ENCODE measurements at places on chromosomes 7 and 10.

DNA sequence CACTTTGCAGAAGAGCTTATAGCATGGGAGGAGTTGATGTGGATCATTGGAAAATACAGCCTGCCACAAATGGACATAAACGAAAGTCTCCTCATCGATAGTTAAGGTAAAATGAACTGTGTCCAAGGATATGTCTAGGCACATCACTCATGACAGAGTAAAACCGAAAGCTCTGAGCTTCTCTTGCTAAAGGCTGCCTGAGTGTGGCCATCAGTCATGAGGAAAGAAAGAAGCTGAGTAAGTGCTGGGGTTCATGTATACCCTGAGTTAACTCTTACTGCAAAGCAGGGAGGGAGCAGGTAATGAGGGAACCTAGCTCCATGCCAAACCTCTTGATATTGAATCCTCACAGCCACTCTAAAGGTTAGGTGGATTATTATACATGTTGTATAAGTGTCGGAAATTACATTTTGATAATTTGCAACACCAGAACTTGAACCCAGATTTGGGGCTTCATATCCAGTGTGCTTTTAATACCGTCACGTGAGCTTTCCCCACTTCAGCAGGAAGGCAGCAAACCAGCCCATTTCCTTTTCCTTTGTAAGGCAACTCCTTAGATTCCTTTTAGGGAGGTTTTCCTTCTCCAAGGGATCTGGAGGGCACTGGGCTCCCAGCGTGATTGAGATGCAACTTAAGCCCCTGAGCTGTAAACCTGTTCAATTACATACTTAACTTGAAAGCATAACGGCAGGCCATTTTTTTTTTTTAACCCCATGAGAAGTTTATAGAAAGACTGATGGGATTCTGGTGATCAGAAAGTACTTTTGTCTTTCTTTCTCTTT lies 215.0 kb downstream of the PHF14 start:
- DNase-seq: no peak

- DNase-seq: no peak
Observed at GRCh38 chr7:143259765-143260164, 3.5 kb upstream of the GSTK1 start.

DNA sequence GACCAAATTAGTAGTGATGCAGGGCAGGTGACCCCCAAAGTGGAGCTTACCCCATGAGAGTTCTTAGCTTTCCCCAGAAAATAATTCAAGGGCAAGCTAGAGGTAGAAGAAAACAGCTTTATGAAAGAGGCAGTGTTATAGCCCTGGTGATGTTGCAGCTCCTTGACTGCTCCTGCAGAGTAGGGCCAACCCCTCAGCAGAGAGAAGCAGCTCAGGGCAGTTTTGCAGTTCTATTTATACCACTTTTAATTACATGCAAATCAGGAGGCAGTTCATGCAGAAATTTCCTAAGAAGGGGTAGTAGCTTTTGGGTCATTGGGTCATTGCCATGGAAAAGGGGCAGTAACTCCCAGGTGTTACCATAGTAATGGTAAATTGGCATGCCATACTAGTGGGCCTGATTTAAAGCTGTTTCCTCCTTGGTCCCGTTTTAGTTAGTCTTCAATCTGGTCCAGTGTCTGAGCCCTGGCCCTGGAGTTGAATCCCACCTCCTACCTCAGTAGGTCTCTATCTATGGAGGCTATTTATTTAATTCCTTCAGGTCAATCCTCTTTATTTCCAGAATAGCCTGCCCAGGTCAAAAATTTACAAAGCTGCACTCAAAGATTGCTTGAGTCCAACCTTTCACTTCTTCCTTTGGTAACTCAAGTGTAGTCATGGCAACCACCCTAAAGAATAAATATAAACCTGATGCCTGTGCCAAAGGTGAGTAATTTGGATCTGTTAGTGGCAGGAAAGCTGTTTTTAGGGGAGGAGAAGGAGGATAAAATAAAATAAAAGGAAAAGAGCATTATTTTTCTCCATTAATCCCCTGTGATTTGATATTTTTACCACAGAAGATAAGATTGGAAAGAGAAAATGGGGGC lies 29.5 kb downstream of the PLXDC2 start:
- DNase-seq: no peak

DNA sequence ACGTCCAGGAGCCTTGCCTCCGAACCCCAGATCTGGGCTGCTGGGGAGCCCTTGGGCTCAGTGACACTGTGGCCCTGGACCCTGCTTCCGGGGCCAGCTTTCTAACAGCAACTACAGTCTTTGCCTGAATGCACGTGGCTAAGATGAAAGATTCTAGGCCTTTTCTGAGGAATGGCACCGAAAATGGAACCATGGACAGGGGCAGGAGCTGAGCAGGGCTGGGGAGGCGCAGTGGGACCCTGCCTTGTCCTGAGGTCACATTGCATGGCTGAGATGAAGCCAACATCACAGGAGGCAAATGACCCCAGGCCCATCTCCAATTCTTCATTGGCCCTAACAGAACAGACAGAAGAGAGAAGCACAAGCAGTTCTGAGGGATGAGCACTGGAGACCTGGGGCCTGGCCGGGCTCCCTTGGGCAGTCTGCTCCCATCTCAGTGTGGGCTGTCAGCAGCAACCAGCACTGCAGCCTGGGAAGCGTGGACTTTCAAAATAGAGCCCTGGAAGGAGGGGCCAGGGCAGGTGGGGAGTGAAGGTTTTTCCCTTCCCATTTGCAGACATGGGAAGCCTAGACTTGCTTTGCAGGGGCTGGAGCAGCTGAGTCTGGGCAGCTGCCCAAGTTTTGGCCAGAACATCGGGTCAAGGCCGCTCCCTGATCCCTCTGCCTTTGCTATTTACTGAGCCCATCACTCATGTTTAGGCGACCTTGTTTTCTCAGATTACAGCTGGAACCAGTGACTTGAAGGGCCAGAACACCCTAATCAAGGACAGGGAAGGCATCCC lies 114.4 kb upstream of the TCERG1L start:
- no peak for DNase-seq

DNA sequence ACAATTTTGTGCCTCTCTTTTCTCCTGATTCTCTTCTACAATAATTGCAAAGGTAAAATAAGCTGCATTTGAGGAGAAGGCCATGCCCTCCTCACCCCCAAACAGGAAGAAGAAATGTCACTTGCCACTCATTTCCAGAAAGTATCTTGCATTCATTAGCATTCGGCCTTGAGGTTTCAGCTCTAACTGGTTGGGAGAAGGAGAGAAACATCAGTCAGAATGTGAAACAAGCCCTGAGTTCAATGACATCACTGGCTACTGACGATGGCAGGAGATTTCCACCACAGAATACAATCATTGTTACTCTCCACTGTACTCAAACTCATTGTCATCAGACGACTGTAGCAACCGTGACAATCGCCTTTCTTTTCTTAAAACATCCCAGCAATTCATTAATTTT lies 72.8 kb downstream of the PRKCQ start:
- DNase-seq: no peak

DNA sequence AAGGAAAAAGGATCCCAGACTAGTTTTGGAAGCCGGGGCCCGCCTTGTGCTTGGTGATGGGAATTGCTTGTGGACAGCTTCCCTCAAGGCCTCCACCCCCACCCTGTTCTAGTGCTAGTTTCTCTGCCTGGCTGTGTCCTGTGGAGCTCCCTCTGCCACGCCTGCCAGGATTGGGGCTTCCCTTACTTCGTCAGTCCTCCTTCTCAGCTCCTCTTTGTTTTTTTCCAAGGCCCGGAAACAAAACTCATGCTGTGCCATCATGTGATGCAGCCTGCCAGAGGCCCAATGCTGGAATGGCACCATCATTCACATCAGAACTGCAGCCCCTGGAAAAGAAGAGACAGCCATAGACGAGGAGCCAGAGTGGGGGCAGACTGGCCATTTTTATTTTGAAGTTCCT lies 11.2 kb downstream of the YKT6 start:
- no peak for DNase-seq

DNA sequence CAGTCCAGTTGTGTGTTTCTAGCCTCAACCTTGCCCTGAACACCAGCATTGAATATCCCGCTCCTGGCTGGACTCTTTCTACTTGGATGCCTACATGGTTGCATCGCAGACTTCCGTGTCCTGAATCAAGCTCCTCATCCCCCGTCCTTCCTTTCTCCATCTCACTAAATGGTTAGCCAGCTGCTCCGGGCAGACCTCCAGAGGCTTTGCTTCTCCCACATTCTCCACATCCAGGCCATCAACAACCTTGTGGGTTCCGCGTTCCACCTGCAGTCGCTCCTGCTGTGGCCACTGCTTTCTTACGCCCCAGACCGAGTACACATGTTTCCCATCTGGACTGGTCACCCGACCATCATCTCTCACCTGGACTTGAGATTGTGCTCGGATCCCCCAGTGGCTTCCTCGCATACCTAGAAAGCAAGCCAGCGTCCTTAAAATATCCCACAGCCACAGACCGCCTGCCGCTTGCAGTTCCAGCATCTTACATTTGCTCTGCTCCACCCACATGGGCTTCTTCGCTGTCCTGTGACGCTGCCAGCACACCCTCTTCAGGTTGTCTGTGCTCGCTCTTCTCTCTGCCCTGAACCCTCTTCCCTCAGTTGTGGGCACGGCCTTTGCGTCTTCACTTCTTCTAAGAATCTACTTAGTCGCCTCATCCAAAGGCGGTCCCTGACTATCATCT lies 25.9 kb downstream of the CELF2 start:
- no peak for DNase-seq

DNA sequence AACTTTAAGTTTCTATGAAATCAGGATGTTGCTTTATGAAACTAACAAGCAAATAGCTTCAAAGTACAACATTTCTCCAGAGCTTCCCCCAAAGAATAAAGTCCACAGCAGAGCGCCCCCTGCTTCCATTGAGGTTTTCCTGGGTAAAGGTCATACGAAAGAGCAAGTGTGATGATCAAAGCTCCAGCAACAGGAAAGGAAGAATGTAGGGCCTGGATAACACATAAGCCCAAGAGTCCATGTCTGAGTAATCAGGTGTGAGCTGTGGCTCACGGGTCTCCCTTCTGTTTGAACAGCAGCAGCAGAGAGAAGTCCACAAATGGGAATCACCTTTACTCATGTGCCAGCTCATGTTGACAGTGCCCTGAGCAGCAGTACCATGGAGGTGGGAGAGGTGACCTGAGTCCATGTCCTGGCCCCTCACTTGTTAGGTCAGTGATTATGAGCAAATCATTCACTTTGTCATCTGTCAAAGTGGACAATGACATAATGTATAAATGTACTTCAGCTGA lies 50.5 kb downstream of the MRPL32 start:
- no peak for DNase-seq

All from T1000 (cell line).